Activated CD4-positive, alpha-beta T cell treated with anti-CD3 and anti-CD28 coated beads, Interleukin-2, amount 50 U/mL, for 24 hours (primary cell): ENCODE measurements at places on chromosomes 1 and 21.

GRCh38 chr1:84078842-84079202 is 65.2 kb upstream of the PRKACB start:
- DNase-seq = no peak

GRCh38 chr1:8013800-8014199 is 12.3 kb downstream of the ERRFI1 start:
- DNase-seq = no peak

DNA sequence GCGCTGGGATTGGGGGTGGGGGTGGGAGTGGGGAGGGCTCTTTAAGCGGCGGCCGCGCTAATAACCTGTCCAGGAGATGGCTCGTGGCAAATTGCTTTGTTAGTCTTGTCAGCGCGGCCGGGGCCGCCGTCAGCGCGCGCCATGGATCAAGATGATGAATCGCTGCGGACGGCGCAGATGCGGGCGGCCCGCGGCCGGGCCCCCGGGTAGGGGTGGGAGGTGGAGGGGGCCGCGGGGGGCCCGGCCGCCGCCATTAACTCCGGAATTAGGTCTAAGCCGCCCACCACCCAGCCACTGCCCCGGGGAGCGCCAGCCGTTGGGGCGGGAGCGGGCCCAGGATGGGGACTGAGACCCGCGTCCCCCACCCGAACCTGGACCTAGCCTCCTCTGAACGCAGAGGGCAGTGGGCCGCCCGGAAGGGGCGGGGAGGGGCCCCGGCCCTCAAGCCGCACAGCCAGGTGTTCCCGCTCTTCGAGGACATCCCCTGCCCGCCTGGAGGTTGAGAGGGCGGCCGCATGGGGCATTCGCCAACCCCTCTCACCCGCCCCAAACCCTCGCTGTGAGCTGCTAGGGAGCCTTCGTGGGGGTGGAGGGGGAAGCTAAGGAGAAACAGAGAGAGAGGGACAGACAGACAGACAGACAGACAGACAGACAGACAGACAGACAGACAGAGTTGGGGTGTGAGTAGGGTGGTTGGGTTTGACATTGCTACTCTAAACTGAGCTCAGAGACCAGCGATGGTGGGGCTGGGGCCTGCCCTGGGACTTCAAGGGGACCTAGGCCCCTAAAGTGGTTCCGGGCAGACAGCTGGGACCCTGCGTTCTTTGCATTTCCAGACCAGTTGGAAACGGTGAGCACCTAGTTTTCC is 3.8 kb upstream of the DMBX1 start:
- no peak for DNase-seq

DNA sequence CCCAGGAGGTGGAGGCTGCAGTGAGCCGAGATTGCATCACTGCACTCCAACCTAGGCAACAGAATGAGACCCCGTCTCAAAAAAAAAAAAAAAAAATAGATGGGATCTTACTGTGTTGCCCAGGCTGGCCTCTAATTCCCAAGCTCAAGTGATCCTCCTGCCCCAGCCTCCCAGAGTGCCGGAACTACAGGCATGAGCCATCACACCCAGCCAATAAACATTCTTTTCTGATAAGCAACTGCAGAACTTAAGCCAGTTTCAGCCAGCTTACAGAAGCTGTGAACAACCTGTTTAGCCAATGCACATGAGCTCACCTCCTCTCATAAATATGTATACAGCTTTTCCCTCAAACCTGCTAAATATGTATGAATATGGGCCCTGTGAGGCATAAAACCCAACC is 3.1 kb upstream of the MIIP start:
- no peak for DNase-seq

DNA sequence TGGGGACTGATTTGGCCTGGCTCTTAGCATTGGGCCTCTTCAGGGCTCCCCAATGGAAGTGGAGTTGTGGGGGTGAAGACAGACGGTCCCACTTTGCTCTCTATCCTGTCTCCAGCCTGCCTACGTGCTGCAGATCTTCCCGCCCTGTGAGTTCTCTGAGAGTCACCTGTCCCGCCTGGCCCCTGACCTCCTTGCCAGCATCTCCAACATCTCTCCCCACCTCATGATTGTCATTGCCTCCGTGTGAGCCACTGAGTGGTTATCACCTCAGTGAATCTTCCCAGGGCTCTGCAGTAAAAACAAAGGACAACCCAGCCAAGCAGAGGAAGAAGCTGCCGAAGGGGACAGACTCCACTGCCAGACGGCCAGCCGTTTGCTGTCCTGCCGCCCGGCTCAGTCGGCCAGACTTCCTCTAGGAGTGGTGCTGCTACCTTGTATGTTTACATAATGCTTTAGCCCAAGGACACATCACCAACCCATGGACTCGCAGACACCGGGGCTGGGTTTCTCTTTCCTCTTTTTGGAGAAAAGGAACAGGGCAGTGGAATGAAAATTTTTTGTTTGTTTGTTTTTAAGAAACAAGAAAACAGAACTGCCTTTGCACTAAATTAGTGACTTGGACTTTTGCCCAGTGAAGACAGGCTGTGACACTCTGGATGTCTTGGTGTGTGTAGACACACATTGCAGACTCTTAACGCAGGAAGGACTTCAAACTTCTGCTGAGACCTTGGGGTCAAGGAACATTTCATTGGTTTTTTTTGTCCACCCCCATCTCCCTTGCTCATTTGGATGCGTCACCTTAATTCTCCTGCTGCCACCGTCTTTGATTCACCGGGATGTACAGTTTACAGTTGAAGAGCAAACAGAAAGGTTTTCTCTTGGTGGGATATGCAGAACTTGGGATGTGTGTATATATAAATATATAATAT is 36.5 kb downstream of the ZBTB17 start:
- DNase-seq = no peak

DNA sequence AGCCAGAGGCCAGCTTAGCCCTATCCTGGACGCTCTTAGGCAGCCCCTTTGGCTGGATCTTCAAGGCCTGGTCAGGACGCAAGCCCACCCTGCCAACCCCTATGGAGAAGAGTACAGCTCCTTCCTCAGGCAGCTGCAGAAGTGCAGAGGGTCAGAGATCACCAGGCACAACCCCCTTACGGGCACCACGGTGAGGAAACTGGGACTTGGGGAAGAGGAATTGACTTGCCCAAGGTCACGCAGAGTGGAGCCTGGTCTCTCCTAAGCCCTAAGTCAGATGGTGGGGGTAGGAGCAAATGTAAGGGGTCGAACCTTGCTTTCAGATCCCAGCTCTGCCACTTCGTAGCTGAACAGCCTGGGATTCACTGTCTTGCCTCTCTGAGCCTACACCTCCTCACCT is 3.7 kb downstream of the E2F2 start:
- no peak for DNase-seq

- DNase-seq = no peak
Observed at GRCh38 chr1:207298186-207298585, 23.3 kb upstream of the CD55 start.

- no peak for DNase-seq
Observed at GRCh38 chr1:185912504-185912903, 178.3 kb downstream of the HMCN1 start.

DNA sequence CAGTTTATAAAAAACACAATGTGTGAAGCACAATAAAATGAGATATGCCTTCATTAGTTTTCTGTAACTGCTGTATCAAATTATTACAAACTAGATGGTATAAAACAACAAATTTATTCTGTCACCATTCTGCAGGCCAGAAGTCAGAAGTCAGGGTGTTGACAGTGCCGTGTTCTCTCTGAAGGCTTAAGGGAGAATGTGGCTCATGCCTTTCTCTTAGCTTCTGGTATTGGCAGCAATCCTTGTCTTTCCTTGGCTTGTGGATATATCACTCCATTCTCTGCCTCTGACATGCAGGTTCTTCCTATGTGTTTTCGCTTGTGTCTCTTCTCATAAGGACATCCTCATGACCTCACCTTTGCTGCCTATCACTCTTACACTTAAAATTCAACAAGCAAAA is 10.1 kb downstream of the NEK7 start:
- no peak for DNase-seq

GRCh38 chr1:234537236-234537635 is 58.3 kb upstream of the TARBP1 start:
- DNase-seq = no peak

DNA sequence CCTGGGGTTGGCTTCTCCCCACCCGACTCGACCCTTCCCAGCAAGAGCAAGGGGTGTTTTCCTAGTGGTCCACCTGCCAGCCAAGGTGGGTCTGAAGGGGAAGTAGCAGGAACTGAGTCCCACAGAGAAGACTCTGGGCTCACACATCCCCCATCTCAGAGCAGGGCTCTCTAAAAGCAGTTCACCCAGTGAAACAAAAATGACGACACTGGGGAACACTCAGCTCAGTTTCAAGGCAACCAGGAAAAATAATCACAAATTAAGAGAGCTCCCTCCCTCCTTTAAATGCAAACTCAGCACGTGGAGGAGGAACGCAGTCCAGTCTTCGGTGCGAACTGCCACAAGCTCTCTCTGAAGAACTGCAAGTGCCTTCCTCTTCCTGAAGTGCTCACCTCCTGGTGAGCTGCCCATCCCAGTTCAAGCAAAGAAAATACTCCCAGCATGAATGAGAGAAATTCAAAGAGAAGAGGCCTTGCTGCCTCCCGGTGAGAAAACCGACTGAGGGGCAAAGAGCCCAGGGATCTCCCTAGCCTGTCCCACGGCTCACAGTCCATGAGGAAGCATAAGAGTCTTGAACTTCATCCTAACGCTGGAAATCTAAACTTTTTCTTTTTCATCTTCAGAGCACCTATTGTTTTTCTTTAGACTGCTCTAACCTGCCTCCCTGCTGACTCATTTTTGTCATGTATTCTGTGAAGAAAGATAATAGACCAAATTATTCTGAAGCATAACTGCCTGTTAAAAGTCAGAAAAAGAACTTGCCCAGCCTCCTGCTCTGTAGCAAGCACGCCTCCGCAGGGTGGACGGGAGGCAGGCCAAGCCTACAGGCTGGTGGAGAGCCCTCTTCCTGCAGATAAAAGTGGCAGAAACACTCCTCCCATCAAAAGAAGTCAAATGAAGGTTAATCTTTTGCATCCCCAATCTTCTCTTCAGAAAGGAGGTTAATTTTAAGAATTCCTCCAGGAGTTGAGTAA is 281.4 kb downstream of the HHIPL2 start:
- no peak for DNase-seq

DNA sequence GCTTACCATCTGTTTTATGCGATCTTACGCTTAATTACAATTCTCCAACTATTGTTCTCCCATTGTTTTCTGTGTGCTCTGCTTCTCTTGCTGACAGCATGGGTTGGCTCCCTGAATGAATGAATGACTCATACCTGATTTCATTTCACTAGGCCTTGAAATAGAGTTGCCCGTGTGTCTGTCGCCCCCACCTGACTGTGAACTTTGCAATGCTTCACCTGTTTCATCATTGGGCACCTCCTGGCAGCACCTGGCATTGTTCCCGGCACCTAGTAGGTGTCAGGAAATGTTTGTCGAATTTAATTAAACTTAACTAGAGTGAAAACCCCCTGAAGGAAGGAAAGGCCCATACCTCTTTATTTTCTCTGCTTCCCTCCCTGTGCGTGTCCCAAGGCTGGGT is 120.5 kb upstream of the KLHDC7A start:
- no peak for DNase-seq

- DNase-seq = no peak
Observed at GRCh38 chr1:114561333-114561732, 20.1 kb downstream of the BCAS2 start.
